ENCODE measurements at places on chromosomes 4 and X.

GRCh38 chrX:318739-319578, at the start of gene GTPBP6:
TSS of gene GTPBP6 (minus strand) at chrX:318796. CDS start at chrX:318787, 9 bp downstream.
- DNase-seq, result no peak

DNA sequence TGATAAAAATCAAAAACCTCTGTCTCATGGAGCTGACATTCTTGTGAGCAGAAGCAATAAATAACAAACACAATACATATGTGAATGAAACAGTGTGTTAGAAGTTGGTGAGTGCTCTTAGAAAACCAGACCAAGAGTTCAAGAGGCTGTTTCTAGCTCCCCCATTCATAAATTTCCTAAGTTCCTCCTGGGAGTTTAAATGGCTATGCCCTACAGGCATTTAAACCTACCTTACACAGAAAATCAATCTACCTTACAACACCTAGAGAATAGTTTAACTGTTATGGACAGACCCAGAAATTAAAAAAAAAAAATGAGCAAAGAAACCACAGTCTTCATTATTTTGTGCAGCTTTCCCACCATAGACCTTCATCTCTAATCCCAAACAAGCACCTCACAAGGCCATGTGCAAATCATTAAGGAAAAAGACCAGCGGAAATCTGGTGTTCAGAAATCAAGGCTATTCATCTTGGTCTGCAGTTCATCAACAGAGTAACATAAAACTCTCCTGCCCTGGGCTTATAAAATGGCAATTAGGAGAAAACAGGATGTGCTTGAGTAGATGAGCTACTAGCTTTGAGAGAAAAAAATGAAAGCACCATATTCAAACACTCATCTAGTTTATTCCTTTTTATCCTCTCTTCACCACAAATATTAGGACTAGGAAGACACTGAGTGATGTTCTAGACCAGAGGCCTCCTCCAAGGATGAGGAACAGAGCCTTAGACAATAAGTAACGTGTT, 147.2 kb downstream of the SHROOM3 start:
- no peak for DNase-seq

- DNase-seq, result no peak
These were observed 29.9 kb downstream of the ZFP42 start for GRCh38 chr4:188025476-188025875.

DNA sequence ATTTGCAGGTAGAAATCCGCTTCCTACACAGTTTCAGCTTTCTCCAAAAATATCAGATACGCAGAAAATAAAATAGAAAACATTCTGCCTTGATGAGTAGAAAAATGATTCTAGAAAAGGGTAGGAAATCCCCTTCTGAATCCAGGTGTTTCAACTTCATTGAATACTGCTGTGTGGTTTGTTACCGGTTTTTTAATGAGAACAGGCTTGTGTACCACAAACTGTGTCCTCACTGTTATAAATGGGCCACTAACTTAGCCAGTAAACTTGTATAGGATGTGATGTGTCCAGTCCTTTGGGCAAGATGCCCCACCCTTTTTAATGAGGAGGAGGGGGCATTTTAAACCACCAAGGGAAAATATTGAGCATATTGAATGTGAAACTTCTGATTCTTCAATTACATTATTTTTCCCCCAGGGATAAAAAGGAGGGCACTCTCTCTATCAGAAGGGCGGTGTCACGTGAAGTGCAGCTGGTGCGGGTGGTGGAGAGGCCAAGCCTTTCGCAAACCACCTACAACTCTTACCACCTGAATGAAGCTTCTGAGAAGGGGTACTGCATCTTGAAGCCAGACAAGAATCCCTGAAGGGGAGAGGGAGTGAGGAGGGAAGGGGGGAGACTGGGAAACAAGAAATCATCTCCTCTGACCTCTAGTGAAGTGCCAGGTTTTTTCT, 4.5 kb downstream of the CXXC4 start:
- peak; percentile 6 for DNase-seq

- DNase-seq, result no peak
These were observed 15.8 kb upstream of the DHRSX start for GRCh38 chrX:2516623-2517022.

DNA sequence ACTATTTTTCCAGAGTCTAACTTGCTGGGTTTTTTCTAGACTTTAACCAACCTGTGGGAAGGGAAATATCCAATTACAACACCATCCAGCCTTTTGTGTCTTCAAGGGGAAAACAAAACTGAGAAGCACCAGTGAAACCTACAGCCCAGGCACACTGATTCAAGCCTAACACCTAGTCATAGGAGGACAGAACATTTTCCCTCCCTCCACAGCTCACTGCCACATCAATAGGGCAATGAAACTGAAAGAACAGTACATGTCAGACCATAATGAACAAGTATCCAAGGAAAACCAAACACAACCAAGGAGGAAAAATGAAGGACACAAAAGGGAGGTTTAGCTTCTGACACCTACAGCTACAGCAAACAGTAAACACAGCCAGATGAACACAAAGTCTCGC, 17.6 kb downstream of the MAGEA8 start:
- DNase-seq, result no peak

- DNase-seq, result no peak
These were observed 82.9 kb downstream of the OR13H1 start for GRCh38 chrX:131626681-131627296.

GRCh38 chr4:22500128-22500611, 15.7 kb downstream of the ADGRA3 start:
- peak; percentile 60 for DNase-seq

DNA sequence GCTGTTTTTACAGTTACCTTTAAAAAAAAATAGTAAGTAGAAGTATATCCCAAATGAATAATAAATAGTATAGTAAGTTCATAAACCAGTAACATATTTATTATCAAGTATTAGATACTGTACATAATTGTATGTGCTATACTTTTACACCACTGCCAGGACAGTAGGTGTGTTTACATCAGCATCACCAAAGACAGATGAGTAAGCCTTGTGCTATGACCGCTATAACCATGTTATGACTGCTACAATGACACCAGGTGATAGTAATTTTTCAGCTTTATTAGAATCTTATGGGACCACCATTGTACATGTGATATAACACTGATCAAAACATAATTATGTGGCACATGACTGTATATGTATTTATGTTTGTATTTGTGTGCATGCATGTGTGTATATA, 27.3 kb downstream of the PABPC4L start:
- no peak for DNase-seq

GRCh38 chrX:46922611-46923010, 10.4 kb downstream of the JADE3 start:
- no peak for DNase-seq

GRCh38 chr4:45701621-45702020, 422.2 kb downstream of the GABRG1 start:
- no peak for DNase-seq

DNA sequence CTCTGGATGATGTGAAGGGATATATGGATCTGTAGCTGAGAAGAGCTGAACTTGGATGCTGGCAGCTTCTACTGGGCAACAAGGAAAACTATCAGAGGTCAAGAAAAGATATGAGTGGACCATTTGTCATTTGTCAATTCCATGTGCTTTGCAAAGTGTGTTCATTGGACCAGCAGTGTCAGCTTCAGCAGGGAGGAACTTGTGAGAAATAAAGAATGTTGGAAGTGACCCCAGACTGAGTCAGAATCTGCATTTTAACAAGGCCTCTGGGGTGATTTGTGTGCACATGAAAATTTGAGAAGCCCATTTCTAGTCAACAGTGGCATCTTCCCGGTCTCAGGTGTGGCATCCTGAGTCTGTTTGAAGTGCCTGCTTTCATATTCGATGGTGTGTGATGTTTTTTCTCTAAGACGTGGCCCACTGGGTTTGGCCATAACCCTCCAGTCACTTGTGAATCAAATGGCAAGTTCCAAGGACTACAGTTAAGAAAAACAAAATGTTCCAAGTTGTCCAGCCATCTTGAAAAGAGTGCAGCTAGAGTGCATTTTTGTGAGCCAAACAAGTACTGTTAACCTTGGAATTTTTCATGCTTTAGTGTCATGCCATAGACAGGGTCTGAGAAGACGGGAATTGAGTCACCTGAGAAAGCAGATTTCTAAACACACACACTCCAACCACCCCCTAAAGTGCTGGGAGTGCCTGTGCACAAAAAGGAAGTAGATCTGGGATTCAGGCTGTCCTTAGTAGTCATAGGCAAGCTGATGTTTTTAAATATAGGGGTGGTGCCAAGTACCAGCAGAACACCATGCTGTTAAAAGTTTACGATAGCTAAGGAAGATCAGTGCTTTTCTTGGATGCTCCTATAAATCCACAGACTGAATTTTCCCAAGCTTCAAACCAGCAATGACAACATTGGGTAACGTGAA, 26.4 kb downstream of the GPM6B start:
- DNase-seq, result no peak

DNA sequence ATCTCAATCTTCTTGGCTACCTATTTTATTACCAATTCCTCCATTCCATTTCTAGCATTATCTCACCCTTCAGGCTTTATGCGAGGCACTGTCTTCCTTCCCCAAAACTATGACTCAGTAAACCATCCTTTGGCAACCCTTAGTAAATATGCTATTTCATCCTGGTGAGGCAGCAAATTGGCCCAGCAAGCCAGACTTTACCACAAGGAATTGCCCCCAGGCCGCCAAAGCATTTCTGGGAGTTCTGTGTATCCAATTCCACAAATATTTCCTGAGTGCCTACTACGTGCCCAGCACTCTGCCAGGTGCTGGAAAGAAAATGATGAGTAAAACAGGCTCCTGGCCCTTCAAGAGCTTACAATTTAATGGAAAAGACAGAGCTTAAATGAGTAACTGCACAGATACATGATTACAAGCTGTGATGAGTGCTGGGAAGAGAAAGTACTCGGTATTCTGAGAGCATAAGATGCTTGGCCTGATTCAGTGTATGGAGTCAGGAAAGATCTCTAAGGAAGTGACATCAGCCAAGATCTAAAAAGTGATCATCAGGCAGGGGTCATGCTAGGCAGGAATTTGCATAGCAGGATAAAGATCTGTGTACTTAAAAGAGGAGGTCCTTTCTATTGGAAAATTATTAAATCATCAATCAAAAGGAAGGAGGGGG, 193.8 kb downstream of the ADAMTS3 start:
- no peak for DNase-seq

DNA sequence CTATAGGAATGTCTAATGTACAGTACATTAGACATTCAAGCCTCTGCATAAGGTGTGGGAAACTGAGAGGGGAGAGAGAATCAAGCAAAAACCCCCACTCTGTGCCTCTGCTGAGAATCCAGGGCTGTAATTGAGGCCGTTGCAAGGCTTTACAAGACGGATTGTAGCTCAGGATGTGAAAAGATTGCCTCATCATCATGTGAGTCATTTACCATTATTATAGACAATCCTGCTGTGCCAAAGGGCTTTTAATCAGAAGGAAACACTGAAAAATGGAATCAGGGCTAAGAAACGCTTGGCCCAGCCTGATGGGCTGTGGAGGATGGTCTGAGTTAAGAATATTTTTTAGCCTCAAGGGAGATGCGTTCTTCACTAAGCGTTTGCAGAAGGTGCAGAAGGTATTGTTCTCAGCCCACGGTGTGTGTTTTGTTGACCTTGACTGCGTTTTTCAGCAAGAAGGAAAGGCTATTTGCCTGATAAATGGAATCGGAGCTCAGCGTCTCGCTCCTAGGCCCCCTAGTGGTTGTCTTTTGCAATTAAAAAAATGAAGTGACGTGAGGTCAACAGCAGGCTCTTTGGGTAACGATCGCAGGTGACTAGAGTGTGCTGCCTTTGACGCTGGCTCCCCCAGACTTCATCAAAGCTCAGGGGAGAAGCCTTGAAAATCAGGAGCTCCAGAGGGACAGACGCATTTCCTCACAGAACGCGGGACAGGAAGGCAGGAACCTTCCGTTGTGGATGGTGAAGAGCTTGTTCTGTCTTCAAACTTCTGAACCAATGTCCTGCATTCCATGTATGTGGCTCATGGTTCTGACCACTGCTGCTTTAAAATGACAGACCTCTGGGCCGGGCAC, 18.1 kb upstream of the CHRNA9 start:
- DNase-seq, result no peak

DNA sequence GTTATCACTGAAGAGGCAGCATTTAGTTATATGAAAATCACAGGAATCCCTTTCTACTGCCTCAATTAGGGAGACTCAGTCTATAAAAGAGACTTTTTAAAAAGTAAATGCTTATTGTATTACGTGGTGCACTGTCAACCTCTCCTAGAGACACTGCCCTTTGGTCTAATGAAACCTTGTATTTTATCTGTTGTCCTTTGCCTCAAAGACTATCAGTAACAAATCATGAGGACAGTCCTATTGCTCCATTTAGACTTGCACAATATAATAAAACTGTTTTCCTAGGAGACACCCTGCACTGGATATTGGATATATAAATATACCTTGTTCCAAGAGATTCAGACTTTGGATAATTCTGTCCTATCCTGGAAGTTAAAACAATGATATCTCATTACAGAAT, 34.2 kb downstream of the VCX3A start:
- DNase-seq, result no peak

- no peak for DNase-seq
These were observed 216.6 kb downstream of the PDGFC start for GRCh38 chr4:156754832-156755570.

GRCh38 chrX:154443992-154444754, at the start of gene FAM50A:
TSS of gene FAM50A (plus strand) at chrX:154444141. CDS start at chrX:154444236, 95 bp downstream.
- DNase-seq, result no peak

Data from NCI-H187 treated with DMSO at 0.1 percent for 48 hours (cell line).